ENCODE measurements at places on chromosomes 5 and 9.

DNA sequence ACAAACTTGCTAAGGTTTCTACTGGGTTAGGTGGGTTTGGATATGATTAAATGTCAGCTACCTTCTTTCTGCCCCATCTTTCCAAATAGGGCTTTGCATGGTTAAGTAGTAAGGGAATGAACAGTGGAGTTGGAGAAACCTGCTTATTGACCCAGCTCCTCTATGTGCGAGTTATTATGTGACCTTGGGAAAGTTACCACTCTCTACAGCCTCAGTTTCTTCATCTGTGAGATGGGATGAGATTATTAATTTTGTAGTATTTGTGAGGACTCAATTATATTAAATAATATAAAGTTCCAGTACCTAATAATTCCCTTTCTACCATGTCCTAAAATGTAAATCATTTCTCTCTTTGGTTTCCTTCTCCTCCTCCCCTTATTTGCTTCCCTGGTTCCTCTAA, 123.4 kb downstream of the GDNF start:
- DNase-seq = no peak

DNA sequence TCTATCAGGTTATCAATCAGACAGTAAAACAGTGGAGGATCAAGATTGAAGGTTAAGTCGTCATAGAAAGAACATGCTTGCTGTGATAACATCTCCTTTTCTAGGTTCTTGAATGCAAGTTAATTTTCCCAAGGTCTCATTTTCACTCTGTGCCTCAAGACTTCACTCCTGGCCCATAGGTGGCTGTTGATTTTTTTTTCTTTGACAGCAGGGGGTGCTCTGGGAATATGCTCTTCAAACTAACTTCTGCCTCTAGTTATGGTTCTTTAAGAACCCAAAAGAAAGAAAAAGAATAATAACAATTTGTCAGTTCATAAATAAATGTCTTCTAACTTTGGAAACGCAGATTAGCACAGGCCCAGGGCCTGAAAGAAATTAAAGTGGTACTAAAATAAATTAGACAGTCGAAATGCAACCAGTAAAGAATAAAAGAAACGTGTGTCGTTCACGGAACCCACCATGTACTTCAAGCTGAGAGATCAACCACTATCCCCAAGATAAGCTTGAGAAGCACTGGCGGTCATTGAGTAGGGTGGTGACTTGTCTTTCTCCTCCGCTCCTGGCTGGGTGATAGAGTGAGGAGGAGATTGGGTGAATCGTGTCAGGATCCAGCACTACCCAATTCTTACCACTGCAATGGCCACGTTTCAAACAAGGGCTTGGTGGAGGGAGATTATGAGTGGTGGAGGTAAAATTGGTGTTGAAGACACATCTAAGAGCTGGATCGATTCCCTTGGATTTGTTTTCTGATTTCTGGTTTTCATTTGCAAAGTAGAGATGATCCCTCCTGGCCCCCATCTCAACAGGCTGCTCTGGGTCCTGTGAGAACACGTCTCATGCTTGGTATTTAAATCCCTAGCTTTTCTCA, 93.4 kb upstream of the IRX4 start:
- no peak for DNase-seq

DNA sequence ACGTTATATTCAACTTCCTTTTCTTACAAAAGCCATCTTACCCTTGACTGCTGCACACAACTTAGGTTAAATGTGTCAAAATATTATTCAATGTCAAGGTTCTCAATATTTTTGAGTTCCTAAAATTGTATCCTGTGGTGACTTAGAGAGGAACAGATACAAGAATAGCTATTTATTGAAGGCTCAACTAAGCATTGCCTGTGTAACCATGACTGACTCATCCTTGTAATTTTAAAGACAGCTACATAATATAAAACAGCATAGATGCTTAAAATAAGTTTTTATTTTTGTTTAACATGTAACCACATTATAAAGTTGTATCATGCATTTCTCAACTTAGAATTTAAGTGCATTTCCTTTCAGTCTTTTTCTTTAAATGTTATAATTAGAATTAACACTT, 312.9 kb upstream of the RGMB start:
- DNase-seq = no peak

DNA sequence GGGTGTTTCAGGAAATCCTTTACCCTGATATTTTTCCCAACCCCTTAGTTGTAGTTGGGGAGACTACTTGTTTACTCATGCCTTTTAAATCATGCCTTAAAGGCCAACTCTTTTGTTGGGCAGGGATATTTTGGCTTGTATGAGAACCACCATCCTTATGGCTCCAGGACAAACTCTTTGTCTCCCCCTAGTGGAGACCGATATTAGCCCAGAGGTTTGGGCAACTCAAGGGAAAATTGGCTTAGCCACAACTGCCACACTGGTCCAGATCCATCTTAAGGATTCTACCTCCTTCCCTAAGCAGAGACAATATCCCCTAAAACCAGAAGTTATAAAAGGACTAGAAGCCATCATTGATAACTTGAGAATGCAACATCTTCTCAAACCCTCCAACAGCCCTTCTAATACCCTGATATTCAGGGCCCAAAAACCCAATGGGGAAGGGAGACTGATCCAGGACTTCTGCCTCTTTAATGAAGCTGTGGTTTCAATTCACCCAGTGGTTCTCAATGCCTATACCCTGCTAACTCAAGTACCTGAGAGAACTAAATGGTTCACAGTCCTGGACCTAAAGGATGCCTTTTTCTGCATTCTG, 100.9 kb upstream of the HCN1 start:
- no peak for DNase-seq

- DNase-seq = no peak
These were observed 48.8 kb downstream of the GRAMD2B start for GRCh38 chr5:126471875-126472537.

DNA sequence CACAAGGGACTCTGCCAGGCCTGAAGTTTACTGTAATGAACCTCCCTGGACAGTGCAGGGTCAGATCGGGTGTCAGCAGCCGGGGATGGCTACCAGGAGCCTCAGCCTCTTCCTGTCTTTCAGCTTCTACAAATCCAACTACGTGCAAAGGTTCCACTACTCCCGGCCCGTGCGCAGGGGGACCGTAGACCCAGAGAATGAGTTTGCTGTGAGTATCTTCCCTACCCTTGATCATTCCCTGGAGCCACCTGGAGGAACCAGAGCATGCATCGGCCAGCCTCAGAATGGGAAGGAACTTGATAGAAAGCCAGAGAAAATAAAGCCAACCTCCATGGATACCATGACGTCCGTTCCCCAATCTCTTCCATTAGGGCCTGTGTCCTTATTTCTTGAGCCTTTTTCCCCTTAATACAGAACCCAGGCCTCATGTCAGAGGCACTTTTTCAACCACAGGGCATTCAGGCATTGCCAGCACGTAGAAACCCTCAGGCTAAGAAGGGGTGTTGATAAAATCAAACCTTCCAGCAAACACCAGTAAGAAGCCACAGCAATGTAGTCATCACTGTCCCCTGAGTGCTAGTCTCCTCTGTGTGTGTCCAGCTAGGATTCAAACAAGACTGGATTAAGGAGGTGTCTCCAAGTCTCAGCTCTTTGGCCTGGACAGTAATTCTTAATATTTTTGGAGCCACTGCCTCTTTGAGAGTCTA, 49.0 kb upstream of the FOXI1 start:
- no peak for DNase-seq

- DNase-seq = no peak
These were observed 71.3 kb downstream of the IQGAP2 start for GRCh38 chr5:76474377-76474776.

DNA sequence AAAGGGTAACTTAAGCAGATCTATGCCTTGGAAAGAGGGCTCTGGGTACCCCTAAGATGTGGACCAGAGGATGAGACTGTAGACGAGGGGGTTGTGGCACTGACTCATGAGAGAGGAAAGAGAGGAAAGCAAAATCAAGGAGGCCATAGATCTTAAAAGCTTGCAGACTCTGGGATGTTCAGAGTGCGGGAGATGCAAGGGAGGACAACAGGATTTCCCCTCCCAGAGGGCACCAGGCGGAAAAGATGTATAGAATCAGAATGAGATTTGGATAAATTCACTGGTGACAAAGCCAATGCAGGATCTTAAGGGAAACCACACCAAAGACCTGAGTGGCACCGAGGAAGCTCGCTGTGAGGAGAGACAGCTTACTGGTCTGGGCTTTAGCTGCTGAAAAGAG, 27.1 kb downstream of the HRH2 start:
- no peak for DNase-seq

DNA sequence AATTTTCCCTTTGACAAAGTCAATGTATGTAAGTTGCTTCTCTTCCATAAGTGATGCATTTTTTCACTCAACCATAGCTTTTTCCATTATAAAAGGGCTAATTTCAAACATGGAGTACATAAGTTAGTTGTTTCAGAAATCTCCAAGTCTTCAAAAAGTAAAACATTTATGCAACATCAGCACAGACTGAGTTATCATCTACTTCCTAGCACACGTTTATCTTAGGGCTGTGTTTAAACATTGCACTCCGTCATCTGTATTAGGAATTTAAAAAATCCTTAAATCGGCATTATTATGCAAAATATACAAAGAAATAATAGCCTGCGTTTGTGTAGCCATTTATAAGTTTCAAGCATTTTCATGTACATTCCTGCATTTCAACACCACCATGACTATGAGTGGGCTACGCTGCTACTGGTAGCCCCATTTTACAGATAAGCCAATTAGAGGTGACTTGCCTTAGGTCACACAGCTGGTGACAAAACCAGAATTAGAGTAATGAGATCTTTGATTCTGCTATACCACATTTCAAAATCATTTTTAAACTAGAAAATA, 43.4 kb downstream of the PTPN3 start:
- no peak for DNase-seq

- DNase-seq = no peak
These were observed 235.2 kb upstream of the ELL2 start for GRCh38 chr5:96196890-96197289.

GRCh38 chr9:127524373-127524772, 73.1 kb downstream of the LRSAM1 start:
- no peak for DNase-seq

DNA sequence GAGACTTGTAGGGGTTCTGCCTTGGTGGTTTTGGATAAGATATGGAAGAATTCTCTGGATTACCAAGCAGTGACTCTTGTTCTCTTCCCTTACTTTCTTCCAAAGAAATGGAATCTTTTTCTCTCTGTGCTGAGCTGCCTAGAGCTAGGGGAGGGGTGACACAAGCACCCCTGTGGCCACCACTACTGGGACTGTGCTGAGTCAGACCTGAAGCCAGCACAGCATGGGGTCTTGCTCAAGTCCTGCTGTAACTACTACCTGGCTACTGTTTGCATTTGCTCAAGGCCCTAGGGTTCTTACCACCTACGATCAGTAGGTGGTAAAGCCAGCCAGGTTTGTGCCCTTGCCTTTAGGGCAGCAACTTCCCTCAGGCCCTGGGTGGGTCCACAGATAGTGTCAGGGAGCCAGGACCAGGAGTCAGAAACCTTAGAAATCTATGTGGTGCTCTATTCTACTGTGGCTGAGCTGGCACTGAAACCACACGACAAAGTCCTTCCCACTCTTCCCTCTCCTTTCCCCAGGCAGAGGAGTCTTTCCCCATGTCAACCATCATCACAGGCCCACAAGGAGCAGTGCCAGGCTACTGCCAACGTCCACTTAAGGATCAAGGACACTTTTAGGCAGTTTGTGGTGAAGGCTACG, 53.8 kb downstream of the SREK1 start:
- DNase-seq = no peak

GRCh38 chr9:134783699-134784039, 96.9 kb upstream of the FCN2 start:
- no peak for DNase-seq

DNA sequence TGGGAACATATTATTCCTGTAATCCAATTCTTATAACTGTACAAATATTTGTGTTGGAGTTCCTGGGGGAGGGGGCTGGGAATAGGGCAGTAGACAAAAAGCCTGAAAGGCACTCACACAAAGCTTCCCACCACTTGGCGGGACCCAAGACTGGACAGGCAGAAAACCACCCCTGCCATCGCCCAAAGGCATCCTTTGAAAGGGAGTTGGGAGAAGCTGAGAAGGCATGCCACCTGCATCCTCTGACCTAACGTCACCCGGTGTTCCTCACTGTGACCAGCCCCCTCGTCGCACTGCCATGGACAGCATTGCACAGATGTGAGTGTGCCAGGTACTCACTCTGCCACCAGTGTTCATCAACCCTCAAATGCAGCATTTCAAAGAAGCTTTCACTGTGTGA, 80.6 kb upstream of the SMIM23 start:
- no peak for DNase-seq

DNA sequence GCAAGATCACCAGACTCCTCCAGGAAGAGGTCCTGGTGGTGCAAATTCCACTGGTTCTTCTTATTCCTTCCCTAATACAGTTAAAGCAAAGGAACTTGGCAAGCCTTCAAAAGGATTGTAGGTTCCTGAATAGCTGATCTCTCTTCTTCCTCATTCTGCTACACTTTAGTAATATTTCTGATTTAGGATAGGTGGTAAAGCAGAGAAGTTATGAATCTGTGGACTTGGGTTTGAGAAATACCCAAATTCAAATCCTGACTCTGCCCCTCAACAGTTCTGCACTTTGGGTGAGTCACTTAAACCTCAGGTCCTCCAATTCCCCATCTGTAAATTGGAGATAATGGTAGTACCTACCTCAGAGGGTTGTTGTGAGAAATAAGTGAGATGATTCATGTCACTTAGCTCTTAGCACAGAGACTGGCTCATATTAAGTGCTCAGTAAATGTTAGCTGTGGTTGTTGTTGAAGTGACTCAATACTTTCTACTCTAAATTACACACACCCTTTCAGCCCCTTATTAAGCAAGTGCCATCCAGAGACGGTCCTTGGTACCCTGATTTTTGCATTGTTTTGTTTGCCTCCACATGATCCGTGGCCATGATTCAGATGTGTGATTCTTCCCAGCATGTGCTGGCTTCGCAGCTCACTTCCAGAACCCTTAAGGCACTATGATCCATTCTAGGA, 5.2 kb downstream of the SH3RF2 start:
- DNase-seq = no peak

DNA sequence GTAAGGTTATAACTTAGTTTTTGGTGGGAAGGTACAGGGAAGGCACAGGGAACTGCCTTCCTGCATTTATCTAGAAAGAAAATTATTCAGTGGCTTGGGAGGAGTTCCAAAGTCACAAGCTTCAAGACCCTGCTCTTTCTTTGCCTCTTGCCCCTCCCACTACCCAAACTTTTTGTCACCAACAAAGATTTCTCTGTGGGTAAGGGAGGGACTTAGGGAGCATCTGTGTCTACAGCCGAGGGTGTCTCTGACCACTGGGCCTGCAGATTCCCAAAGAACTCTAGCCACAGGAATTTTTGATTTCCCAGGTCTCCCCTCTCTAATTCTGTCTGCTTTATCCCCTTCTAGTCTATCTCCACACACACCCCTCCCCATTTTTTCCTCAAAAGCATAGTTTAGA, 2.1 kb downstream of the ECSCR start:
- DNase-seq = no peak
